WTC11 (cell line): ENCODE measurements at places on chromosomes 2 and 18. TPM values are rescaled to one million over a fixed set of nuclear protein-coding genes. Genes with fewer than 3 reads are reported as not detected.

The FABP1 gene
- total RNA-seq: 0.39 to 1.1 TPM (median 0.46 TPM) in 3 replicates

The SNTG2 gene
- total RNA-seq: 20.5 to 30.1 TPM (median 27.8 TPM) in 3 replicates

The CARF gene
- total RNA-seq: 3.3 to 6.8 TPM (median 6.6 TPM) in 3 replicates

The NGEF gene
- total RNA-seq: 4.5 to 6.6 TPM (median 5.4 TPM) in 3 replicates

The REV1 gene
- total RNA-seq: 27.5 to 38.7 TPM (median 31.1 TPM) in 3 replicates

The REG3A gene
- total RNA-seq: 0.37 TPM in 1 of 3 replicates, not detected in the others

The FAM136A gene
- total RNA-seq: 81.0 to 83.9 TPM (median 81.4 TPM) in 3 replicates

The STAT4 gene
- total RNA-seq: 0.44 to 0.76 TPM (median 0.44 TPM) in 3 replicates

The IL36RN gene
- total RNA-seq: not detected in 3 replicates

The CHRNA1 gene
- total RNA-seq: not detected in 3 replicates

The IL36A gene
- not detected in 3 replicates for total RNA-seq

The TEX44 gene
- not detected in 3 replicates for total RNA-seq

The SLC9A4 gene
- 0.09 to 0.11 TPM in 2 of 3 replicates, not detected in the other for total RNA-seq

The DCDC2C gene
- total RNA-seq: not detected in 3 replicates

The PROM2 gene
- 7.9 to 11.8 TPM (median 8.3 TPM) in 3 replicates for total RNA-seq

The MALT1 gene
- 11.2 to 13.6 TPM (median 13.2 TPM) in 3 replicates for total RNA-seq

The NDC80 gene
- 36.6 to 43.0 TPM (median 36.9 TPM) in 3 replicates for total RNA-seq

The ACKR3 gene
- total RNA-seq: 0.94 to 1.4 TPM (median 1.3 TPM) in 3 replicates

The LHCGR gene
- 0.21 to 0.34 TPM (median 0.31 TPM) in 3 replicates for total RNA-seq

The EVX2 gene
- 0.05 TPM in 1 of 3 replicates, not detected in the others for total RNA-seq

The ABCG5 gene
- not detected in 3 replicates for total RNA-seq

- DNase-seq: no peak
Observed at GRCh38 chr18:58135183-58135641, 91.2 kb downstream of the NEDD4L start.

DNA sequence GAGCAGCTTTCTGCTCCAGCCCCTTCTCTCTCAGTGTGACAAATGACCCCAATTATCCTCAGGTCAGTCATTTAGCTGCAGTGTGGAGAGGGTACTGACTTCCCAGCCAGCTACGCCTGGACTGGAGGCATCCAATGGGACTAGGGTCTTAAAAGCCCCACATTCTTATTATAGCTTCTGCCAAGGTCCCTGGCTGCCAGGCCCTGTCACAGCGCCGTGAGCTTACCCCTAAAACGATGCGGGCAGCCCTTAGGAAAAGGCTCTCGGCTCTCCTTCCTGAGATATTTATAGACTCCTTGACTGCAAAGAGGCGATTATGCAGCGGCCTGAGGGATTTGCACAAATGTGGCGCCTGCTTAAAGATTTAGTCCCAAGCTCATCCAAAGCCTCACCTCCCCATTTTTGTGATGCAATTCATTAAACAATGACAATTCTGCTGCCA lies 69.2 kb upstream of the EDAR start:
- DNase-seq: no peak

DNA sequence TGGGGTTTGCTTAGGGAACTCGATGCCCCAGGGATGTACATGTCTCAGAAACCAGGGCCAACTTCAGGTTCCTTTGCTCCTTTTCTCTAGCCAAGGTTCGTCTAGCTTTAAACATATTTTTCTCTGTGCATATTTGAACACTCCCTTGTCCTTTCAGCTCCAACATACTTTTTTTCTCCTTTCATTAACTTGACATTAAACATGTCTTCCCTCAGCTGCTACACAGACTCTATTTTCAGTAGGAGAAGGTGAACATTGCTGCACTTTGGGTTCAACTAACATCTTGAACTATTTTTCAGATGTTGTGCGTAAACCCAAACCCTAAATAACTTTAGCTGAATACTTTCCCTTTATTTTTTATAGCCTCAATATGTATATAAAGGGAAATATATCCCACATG lies 212.9 kb downstream of the MTX2 start:
- DNase-seq: no peak

GRCh38 chr2:236745420-236746210 lies 176.0 kb downstream of the ACKR3 start:
- no peak for DNase-seq

DNA sequence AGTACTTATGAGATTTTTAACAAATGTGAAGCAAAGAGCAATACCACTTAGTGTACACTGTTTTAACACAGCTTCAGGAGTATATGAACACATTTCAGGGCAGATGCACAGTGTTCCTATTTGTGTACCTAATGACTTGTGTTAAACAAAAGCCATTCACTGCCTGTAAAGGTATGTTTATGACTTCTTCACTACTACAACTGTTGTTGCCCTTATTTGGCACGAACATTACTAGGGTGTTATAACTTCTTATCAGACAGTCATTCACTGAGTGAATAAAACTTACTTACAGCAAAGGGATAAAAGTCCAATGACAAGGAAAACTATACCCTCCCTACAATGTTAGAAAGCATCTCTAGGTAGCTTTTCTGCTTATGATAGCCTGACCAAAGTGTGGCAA lies 85.4 kb upstream of the CAVIN2 start:
- DNase-seq: no peak

- no peak for DNase-seq
Observed at GRCh38 chr2:26409785-26410184, 8.1 kb downstream of the DRC1 start.

- no peak for DNase-seq
Observed at GRCh38 chr2:191981706-191982105, 134.8 kb upstream of the CAVIN2 start.

DNA sequence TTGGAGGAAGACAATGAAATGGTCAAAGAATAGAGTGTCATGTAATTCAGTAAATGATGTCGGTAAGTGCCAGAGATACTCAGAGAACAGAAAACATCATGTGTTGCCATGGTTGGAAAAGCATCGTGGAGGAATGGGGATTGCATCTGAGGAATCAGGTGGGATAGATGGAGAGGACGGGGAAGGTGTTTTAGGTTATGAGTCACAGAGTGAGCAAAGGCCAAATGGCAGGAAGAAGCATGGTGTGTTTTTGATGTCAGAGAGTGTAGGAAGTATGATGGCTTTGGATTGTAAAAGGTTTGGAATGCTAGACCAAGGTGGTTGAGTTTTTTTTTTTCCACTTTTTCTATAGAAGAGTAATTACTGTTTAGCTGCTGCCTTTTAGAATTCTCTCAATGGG lies 27.5 kb upstream of the CD28 start:
- DNase-seq: no peak

DNA sequence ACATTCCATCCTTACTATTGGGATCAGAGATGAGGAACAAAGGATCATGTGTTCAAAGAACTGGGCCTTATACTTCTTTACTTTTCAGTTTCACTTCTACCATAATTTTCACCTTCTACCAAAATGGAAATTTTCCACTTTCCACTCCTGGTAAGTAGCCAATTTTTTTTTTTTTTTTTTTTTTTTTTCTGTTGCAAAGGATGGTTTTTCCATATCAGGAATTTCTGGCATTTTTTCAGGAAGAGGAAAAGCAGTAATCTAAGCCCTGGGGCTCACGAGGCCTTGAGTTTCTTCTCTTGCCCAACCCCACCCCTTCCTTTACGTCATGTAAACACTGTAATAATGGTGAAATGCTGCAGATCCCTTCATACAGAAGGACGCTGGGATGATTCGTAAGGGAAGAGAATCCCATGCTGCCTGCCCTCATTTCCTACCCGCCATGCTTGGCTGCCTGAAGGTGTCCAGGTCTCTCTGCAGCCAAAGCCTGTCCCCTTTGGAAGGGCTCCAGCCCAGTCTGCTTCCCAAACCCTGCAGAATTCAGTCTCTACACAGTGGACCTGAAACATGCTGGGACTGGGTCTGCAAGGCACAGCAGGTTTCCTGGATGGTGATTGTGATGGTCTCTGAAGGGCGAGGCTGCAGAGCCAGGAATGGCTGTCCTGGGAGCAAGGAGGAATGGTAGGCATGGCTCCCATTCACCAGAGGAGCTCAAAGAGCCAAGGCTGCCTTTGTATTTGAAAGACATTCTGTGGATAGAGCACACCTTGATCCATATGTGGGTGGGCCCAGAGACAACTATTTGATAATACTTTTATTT lies 57.0 kb downstream of the EFR3B start:
- DNase-seq: no peak

DNA sequence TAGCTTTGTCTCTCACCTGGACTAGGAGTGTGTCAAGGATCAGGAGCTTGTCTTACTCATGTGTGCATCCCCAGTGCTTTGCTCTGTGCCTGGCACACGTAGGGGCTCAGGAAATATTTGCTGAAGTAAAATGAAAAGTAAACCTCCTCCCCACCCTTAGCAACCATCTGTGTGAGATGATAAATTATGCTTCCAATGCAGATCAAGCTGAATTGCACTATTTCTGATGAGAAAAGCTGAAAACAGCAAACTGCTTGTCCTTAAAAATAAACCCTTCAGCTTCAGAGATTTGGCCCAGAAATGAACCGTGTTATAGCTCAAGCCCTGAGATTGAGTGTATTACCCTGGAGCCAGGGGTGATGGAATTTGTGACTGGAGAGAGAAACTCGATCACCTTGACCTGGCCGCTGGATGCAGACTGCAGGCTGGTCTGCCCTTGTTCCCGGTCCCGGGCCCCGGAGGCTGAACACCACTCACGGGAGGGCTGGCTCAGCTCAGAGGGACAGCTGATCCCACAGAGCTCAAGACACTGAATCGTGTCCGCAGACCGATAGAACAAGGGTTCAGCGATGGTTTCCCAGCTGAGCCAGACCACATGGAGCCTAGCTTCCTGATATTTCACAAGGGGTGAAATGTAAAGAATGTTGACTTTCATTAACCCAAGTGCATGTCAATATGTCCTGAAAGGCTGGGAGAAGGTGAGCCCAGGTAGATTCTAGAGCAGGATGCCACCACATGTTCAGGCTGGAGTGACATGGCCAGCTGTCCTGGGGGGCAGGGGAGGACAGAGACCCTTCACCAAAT lies 50.5 kb downstream of the DDX1 start:
- no peak for DNase-seq

DNA sequence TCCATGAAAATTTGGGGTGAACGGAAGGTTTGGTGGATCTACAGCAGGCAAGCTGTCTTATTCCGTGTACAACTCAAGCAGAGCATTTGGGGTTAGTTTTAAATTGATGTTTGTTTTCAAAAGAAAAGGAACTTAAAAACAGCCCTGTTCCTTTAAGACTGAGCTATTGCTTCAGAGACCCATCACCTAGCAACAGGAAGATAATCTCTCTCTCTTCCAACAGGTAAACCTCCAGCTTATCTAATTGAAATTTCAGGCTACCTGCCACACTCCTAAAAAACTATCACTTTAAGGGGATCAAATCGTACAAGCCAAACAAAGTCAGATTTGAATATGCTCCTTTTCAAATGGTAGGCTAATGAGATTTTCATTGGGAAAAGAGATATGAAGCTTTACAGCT lies 101.8 kb downstream of the RNF152 start:
- DNase-seq: no peak

DNA sequence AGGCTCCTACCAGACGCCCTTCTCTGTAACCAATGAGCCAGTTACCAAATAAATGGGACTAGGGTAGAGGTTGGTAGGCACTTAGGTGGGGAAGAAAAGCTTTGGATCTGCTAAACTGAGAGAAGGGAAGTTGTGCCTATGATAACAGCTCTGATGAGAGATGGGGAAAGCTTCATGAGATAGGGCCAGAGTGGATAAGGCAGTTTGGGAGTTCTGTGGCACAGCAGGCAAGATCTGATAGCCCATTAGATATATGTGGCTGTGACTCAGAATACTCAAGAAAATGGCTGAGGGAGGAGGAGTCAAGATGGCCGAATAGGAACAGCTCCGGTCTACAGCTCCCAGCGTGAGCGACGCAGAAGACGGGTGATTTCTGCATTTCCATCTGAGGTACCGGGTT lies 99.8 kb downstream of the PDE11A start:
- DNase-seq: no peak

DNA sequence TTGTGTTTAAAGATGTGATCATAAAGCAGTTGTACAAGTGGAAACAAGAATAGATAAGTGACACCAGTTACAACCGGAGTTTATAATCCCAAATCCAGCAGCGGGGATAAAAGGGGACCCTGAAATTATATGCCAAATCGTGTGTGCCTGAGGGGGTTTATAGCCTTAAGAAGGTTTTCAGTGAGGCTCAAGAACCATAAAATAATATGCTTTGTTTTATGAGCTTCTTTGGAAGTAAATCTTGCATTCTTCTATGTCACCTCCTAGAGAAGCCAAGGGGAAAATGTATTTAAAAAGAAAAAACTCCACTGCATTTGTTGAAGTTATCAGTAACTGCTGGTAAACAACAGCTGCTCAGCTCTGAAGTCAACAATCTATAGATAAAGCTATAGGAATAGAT lies 25.8 kb upstream of the MAP3K20 start:
- DNase-seq: no peak

- no peak for DNase-seq
Observed at GRCh38 chr2:241869087-241869961, at the start of gene RTP5. TSS of gene RTP5 (plus strand) at chr2:241869729. CDS start at chr2:241869757, 28 bp downstream.

- DNase-seq: no peak
Observed at GRCh38 chr2:189298481-189298880, 118.9 kb upstream of the COL5A2 start.

GRCh38 chr2:218063486-218063885 lies 5.6 kb upstream of the RUFY4 start:
- no peak for DNase-seq

GRCh38 chr18:34633368-34633767 lies 76.7 kb upstream of the DTNA start:
- DNase-seq: no peak
